ENCODE measurements at places on chromosomes 4 and X. TPM values are rescaled to one million over a fixed set of nuclear protein-coding genes. Genes with fewer than 3 reads are reported as not detected.

The ANK2 gene
- 96.2 TPM for total RNA-seq

The KLKB1 gene
- total RNA-seq: 11.5 TPM

The PAGE2B gene
- total RNA-seq: not detected

The IL1RAPL1 gene
- total RNA-seq: 0.19 TPM

The PNCK gene
- total RNA-seq: 12.9 TPM

The MAOA gene
- total RNA-seq: 3.5 TPM

The ADAM29 gene
- total RNA-seq: not detected

The MAGEB18 gene
- not detected for total RNA-seq

The SPANXA1 gene
- not detected for total RNA-seq

The PSAPL1 gene
- total RNA-seq: 0.70 TPM

The STARD8 gene
- total RNA-seq: 1.2 TPM

- H3K27me3 ChIP-seq: no peaks in the 10 kb centered on the region
- peaks cover 10% of the 10 kb centered on the region for H3K4me1 ChIP-seq
- DNase-seq: no peak
- no peak overlapping the region for H3K27ac ChIP-seq
These were observed 162.7 kb upstream of the KIT start for GRCh38 chr4:54495091-54495490.

- H3K27me3 ChIP-seq: no peaks in the 10 kb centered on the region
- no peak for DNase-seq
- H3K4me3 ChIP-seq: no peak overlapping the region
- H3K27ac ChIP-seq: no peak overlapping the region
- no peaks in the 10 kb centered on the region for H3K36me3 ChIP-seq
- H3K4me1 ChIP-seq: no peaks in the 10 kb centered on the region
These were observed 2384.1 kb downstream of the PCDH7 start for GRCh38 chr4:33104273-33104672.

DNA sequence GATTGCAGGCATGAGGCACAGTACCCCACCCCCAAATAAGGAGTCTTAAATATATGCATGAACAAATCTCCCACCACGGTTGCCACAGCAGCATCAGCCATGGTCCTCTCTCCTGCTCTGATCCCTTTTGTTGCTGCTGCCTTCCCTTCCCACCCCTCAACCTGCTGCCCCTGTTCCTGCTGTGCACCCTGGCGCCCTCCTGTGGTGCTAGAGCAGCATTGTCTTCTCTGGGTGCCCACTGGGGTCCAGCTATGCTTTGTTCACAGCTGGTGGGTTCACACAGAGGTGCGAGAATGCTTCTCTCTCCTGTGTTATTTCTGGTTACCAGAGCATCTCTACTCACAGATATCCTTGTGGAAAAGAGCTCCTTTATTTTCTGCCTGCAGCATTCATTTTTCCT lies 116.2 kb downstream of the GATB start:
- peak; percentile 89 for DNase-seq
- no peak overlapping the region for H3K4me3 ChIP-seq
- peaks cover 30% of the 10 kb centered on the region for H3K27me3 ChIP-seq
- peaks cover 4% of the 10 kb centered on the region for H3K4me1 ChIP-seq
- H3K36me3 ChIP-seq: no peaks in the 10 kb centered on the region

DNA sequence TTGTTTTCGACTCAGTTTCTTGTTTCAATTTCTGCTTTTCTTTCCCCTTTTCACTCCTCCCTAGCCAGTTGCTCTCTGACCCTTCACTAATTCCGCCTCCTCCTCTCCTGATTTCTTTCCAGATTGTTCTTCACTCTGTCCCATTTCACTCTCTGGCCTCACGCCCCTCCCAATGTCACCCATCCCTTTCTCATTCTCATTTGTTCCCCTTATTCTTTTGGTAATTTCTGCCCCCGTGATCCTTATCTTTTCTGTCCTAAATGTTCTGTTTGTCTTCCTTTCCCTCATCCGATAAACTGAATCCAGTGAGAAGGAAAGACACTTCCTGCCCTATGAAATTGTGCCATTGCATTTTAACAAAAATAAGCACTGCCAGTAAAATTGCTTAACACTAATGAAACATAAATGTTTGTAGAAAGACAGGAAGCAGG lies 94.5 kb upstream of the RASGEF1B start:
- no peaks in the 10 kb centered on the region for H3K36me3 ChIP-seq
- no peak overlapping the region for H3K4me3 ChIP-seq
- H3K27me3 ChIP-seq: peaks cover 33% of the 10 kb centered on the region
- no peak for DNase-seq
- H3K27ac ChIP-seq: no peak overlapping the region

DNA sequence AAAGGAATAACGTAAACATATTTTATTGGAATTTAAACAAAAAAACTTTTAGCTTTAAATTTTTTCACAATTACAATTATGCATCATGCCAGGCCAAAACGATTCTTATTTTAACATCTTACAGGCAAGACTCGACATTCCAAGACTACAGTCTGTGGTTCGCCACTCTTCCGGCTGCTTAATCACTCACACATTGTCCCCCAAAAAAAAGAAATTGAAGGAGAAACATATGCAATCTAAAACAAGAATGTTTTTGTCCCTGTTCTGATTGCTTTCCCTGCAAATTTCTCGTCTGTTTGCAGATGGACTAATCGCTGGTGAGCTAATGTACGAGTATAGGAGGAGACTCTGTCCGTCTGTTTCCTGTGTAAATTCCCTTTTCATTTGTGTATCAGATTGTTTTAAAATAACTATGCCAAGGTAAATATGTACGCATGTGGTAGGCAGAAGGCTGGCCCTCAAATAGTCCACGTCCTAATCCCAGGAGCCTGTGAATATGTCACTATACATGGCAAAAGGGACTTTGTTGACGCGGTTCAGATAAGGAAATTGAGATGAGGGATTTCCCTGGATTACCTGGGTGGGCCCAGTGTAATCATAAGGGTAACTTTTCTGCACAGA lies 37.7 kb upstream of the MTNR1A start:
- H3K4me1 ChIP-seq: no peaks in the 10 kb centered on the region
- no peaks in the 10 kb centered on the region for H3K27me3 ChIP-seq
- no peak overlapping the region for H3K27ac ChIP-seq
- DNase-seq: no peak
- no peak overlapping the region for H3K4me3 ChIP-seq

DNA sequence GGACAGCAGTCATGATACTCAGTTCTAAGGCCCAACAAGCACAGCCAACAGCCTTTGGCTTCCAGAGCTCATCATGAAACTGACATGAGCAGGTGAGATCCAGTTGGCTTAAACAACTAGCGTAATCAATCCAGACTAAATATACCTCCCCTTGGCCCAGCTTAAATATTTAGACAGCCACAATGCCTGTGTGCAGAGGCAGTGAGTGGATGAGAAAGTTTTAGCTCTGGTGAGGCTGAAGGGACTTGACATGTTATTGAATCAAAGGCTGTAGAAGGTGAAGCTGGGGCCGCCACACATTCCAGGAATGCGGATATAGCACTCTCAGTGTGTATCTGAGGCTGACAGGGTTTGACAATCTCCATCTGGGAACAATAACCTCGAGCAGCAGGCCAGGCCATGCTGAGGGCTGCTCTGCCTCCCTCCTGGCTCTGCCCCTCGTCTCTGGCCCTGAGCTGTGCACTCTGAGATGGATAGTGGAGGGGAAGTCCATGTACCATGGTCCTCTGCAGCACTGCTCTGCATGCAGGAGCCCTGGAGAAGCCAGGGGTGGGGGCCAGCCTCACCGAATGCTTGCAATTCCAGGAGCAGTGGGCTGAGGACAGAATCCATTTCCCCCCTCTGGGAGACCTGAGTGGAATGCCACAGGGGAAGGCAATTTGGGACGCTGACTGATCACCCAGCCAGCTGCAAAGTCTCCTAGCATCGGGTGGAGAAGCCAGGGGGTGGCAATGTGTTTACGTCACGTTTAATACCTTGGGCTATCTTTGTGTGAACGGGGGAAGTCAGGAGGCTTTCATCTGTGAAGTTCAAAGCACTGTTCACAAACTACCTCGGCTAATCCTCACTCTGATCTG lies 37.3 kb upstream of the RASL11B start:
- DNase-seq: no peak
- H3K27ac ChIP-seq: peak overlapping the region; percentile 49
- peaks cover 10% of the 10 kb centered on the region for H3K4me1 ChIP-seq
- no peak overlapping the region for H3K4me3 ChIP-seq
- H3K36me3 ChIP-seq: no peaks in the 10 kb centered on the region

GRCh38 chrX:154398668-154399526 lies 720 bp downstream of the RPL10 start:
- H3K27me3 ChIP-seq: no peaks in the 10 kb centered on the region
- DNase-seq: peak; percentile 85
- H3K27ac ChIP-seq: peak overlapping the region; percentile 96
- H3K4me3 ChIP-seq: peak overlapping the region; percentile 96
- H3K4me1 ChIP-seq: no peaks in the 10 kb centered on the region
- H3K36me3 ChIP-seq: peaks cover 22% of the 10 kb centered on the region

- H3K27ac ChIP-seq: no peak overlapping the region
- H3K4me1 ChIP-seq: peaks cover 3% of the 10 kb centered on the region
- H3K27me3 ChIP-seq: no peaks in the 10 kb centered on the region
- no peak for DNase-seq
These were observed 672 bp downstream of the PGM2 start for GRCh38 chr4:37827030-37827685.

DNA sequence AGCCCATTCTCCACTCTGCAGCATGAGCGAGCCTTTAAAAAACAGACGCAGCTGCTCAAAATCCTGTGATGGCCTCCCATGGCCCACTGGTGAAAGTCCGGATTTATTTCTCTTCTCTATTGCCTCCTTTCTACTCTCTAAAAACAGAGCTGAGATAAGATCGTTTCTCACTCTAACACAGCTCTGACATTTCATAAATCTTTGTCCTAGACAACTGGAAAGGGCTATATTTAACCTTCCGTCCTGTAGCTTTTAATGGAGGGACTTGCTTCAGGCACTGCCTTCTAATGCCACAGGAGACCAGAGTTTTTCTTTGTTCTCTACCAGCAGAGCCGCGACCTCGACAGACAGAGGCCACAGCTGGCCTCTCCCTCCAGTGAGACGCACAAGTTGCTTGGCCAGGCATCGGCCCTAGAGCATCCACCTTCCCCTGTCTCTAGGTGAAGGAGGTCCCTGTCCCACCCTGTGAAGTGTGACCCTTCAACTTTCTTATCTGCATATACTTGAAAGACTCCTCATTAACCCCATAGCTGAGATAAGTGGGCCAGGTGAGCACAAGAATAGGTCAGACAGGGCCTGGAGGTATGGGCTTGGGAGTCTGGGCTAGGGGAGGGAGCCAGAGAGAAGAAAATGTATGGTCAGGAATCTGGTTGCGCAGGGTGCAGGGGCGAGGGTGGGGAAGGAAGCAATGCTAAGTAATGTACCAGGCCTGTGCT lies 50.0 kb downstream of the RTL5 start:
- no peaks in the 10 kb centered on the region for H3K4me1 ChIP-seq
- no peaks in the 10 kb centered on the region for H3K27me3 ChIP-seq
- DNase-seq: no peak

DNA sequence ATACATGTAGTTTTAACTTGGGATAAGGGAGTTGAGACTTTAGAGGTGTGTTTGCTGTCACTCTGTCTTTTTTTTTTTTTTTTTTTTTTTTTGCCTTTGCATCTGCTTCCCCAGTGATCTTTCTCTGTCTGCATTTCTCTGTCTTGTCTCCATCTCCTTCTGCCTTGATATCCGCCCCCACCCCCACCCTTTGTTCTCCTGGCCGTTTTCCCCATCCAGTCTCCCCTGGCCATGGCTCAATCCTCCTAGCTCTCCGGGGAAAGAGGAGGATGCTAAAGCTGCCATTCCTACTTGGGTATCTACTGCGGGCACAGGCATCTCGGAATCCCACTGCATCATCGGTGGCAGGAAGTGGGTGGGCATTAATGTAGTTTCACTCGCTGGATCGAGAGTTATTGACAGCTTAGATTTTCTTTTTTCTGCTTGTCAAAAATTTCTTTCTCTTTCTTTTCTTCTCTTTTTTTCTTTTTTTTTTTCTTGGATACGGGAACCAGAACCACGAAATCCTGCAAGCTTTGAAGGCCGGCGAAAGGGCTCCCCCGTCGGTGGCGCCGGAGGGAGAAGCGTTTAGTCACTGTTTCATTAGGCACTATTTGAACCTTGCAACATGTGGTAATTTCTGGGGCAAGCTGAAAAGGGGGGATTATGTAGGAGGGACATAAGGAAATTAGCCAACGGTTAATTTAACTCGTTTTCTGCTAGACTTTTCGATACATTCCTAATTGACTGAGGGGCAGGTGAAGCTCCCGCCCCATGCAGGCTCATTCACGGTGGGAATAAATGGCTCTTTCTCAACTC lies 8.2 kb downstream of the GSX2 start:
- peaks cover 100% of the 10 kb centered on the region for H3K27me3 ChIP-seq
- no peaks in the 10 kb centered on the region for H3K36me3 ChIP-seq
- H3K4me3 ChIP-seq: no peak overlapping the region
- H3K27ac ChIP-seq: no peak overlapping the region

- H3K4me3 ChIP-seq: no peak overlapping the region
- no peaks in the 10 kb centered on the region for H3K36me3 ChIP-seq
These were observed 44.8 kb upstream of the CBR4 start for GRCh38 chr4:169054879-169055278.

DNA sequence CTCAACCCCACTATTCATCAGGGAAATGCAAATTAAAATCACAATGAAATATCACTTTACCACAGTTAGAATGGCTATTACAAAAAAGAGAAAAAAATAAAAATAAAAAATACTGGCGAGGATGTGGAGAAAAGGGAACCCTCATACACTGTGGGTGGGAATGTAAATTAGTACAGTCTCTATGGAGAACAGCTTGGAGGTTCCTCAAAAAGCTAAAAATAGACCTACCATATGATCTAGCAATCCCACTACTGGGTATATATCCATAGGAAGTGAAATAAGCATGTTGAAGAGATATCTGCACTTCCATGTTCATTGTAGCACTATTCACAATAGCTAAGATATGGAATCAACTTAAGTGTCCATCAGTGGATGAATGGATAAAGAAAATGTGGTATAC lies 50.5 kb upstream of the PAGE1 start:
- no peak for DNase-seq
- no peak overlapping the region for H3K4me3 ChIP-seq
- no peaks in the 10 kb centered on the region for H3K4me1 ChIP-seq
- no peaks in the 10 kb centered on the region for H3K27me3 ChIP-seq
- H3K36me3 ChIP-seq: no peaks in the 10 kb centered on the region
- no peak overlapping the region for H3K27ac ChIP-seq

GRCh38 chr4:158938220-158939044 lies 164.4 kb upstream of the RAPGEF2 start:
- DNase-seq: no peak
- H3K4me1 ChIP-seq: no peaks in the 10 kb centered on the region
- H3K4me3 ChIP-seq: no peak overlapping the region
- H3K27me3 ChIP-seq: no peaks in the 10 kb centered on the region
- no peaks in the 10 kb centered on the region for H3K36me3 ChIP-seq
- H3K27ac ChIP-seq: no peak overlapping the region

Measured in endodermal cell (in vitro differentiated cells).